ENCODE measurements at places on chromosomes 11 and 22.

DNA sequence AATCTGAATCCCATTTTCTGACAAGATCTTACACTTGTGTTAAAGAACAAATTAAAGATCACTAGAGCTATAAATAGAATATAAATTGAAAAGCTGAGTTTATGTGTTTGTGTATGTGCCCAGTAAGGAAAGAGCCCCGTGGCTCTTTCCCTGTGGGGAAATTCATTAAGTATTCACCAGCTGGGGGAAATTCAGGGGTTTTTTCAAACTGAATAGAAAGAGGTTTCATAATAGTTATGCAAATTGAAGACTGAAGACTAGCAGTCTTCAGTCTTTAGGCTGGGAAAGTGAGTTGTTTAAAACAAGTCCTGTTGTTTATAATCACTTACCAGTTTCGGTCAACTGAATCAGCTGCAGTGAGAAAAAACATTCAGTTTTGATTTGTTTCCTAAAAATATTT is 11.3 kb upstream of the MS4A7 start:
- no peak for DNase-seq

DNA sequence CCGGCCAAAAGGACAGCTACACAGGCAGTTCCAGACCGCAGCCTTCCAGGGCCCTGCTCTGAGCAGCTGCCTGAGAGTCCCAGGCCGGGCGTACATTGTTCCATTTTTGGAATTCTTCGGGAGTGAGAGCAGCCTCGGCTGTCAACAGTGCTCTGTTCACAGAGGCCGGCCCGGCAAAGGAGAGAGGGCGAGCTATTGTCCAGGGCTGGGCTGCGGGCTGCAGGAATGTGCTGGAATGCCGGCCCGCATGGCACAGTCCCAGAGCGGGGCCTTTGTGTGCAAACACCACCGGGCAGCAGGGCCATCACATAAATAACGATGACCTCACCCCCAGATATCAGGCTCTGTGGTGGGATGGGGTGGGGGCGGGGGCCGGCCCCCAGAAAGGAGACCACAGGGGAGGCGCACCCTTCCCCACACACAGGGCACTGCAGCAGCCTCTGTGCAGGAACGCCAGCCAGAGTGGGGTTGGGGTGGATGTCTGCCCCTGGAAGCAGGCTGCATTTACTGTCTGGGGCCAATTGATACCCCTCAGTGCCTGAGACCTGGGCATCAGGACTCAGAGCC is 15.8 kb downstream of the LINC01488 start:
- peak; percentile 42 for DNase-seq

GRCh38 chr11:34358728-34359547 is 1.1 kb upstream of the ABTB2 start:
- no peak for DNase-seq

GRCh38 chr11:64028398-64029115 is 7.2 kb upstream of the FLRT1 start:
- no peak for DNase-seq

GRCh38 chr11:77609234-77609633 is 19.5 kb downstream of the AQP11 start:
- DNase-seq, result no peak

DNA sequence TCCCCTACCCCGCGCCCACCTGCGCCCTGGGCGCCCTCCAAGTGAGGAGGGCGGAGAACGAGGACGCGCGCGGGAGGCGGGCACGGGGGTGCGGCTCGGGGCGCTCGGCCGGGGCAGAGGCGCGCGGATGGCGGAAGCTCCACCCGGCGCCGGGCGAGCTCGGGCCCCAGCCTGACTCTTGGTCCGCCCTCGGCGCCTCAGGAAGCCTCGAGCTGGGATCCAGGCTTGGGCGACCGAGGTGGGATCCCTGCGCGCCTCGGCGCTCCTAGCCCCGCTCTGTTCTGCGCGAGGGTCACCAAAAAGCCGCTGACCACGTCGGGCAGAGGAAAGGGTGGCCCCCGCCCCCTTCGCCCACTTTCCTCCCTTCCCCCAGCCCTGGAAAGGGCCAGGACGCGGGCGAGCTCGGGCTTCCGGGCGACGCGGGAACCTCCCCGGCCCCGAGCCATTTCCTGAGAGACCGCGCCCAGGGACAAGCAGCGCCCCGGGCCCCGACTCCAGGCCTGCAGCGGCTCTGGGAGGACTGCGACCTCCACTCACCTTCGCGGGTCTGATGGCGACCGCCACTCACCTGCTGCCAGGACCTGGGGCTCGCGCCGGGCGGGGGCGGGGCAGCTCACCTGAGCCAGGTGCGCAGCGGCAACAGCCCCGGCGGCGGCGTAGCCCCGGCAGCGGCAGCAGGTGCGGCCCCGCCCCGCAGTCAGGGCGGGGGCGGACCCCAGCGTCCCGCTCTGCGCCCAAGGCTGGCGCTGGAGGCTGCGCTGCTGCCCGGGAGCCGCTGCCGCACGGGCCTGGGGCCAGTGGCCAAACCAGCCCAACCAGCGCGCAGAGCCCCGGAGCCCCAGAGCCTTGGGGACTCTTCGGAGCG is 2.2 kb upstream of the SIGIRR start:
- no peak for DNase-seq

- no peak for DNase-seq
Observed at GRCh38 chr11:122900587-122901202, 18.1 kb downstream of the JHY start.

- DNase-seq, result no peak
Observed at GRCh38 chr11:1009991-1010390, 26.5 kb downstream of the MUC6 start.

- no peak for DNase-seq
Observed at GRCh38 chr11:120061761-120062560, 76.0 kb downstream of the TRIM29 start.

- no peak for DNase-seq
Observed at GRCh38 chr11:22521226-22521625, 104.4 kb downstream of the FANCF start.

DNA sequence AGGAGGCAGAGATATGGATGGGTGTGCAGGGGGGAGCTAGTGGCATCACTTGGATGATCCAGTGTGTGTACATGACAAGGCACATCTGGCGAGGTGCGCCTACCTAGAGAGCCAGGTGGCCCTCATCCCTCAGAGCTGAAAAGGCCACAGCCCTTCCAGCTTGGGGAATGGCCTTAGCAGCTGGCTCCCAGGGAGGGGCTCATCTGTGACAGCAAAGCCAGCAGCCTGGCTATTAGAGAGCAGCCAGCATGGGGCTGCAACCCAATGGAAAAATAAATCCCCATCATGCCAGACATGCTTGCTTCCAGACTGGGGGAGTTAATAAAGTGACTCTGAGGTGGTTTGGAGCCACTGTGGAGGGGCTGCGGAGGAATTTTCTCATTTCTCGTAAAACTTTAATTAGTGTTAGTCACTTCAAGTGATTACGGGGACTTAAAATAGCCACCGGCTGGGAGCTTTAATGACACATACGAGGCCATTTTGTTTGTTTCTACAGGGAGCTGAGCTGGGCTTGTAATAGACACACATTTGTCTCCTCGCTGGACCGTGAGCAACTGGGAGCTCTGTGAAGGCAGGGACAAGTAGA is 111.2 kb upstream of the ALX4 start:
- DNase-seq, result no peak

DNA sequence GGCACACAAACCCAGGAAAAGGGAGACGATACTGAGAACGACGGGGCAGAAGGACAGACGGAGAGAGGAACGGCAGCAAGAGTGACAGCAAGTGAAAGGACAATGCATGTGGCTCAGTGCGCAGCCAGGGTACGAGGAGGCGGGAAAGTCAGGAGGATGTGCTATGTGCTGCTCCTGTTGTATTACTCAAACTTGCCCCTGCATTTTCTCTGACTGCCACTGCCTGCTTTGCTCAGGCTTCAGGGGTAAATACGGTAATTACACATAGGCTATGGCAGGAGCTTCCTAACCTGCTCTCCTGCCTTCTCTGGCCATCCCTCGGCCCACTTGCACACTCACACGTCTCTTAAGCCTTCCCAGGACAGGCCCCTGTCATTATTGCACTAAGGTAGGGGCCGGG is 94.8 kb downstream of the FEZ1 start:
- no peak for DNase-seq

GRCh38 chr11:20355221-20356219 is 8.0 kb upstream of the HTATIP2 start:
- no peak for DNase-seq

- DNase-seq, result no peak
Observed at GRCh38 chr22:39920134-39920743, 19.4 kb downstream of the GRAP2 start.

GRCh38 chr11:48150213-48150612 is 66.4 kb upstream of the OR4B1 start:
- DNase-seq, result peak; percentile 80

DNA sequence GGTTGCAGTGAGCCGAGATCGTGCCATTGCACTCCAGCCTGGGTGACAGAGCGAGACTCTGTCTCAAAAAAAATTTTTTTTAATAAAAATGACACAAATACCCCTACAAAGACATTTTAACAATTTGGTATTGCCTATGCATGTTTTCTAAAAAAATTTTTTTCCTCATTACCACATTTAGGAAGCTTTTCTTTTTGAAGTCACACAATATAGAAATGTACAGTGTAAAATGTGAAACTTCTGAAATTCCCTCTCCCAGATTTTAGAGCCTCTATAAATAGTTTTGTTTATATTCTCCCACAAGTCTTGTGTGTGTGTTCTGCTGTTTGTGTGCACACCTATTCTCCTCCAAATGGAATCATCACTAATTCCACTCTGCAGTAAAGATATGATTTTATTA is 7.6 kb downstream of the ST14 start:
- no peak for DNase-seq

Data from glomerular endothelial cell (primary cell).